ENCODE measurements at places on chromosomes 11 and 22.

- DNase-seq: no peak
Observed at GRCh38 chr11:61480261-61480993, 28.1 kb upstream of the LRRC10B start.

DNA sequence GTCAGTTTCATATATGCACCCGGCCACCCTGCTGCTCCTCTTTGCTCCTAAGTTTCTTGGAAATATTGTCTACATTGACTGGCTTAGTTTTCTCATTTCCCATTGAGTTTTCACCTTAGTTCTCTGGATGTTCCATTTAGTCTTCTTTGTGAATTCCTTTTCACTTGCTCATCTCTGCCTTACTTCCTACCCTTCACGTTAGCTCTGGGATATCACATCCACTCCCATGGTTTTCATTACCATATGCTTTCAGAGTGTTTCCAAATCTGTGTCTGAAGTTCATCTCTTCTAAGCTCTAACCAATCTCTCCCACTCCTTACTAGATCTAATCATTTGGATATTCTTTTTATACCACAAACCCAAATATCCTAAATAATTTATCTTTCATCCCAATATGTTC is 226.4 kb downstream of the FAM76B start:
- DNase-seq: no peak

DNA sequence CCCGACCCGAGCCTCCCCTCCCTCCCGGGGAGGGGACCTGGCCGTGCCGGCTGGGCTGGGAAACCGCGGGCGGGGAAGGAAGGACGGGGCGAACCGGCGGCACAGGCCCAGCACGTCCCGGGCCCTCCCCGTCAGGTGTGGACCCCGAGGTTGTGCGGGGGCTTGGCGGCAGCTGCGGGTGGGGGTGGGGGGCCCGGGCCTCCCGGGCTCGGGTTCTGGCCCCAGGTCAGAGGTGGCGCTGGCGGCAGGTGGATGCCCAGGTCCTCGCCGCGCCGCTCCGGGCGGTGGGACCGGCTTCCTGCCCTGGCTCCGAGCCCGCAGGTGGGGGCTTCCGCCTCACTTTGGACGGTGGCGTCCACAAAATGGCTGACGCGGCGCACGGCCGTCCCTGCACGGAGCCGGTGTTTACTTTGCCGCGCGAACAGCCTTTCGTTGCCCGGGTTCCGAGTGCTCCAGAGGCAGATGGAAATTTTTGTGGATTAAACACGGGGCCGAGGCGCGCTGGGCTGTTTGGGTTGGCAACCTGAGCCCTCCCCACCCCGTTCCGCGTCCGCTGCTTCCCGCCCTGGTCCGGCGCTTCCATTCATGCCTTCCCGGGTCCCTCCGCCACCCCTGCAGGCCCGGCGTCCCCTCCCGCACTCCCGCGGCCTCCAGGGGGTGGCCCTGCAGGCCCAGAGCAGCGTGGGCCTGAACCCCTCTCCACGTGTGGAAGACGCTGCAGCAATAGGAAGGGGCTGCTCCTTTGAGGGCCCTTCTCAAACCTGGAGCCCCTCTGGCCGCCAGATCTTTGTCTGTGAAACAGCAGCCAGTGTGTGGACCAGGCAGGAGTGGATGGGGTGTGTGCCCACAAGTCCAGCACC is 92.0 kb upstream of the KCNQ1OT1 start:
- DNase-seq: no peak

GRCh38 chr22:50531962-50532674 is 2.3 kb upstream of the TYMP start:
- peak; percentile 21 for DNase-seq

GRCh38 chr11:17564687-17565042 is 17.6 kb downstream of the OTOG start:
- DNase-seq: no peak

DNA sequence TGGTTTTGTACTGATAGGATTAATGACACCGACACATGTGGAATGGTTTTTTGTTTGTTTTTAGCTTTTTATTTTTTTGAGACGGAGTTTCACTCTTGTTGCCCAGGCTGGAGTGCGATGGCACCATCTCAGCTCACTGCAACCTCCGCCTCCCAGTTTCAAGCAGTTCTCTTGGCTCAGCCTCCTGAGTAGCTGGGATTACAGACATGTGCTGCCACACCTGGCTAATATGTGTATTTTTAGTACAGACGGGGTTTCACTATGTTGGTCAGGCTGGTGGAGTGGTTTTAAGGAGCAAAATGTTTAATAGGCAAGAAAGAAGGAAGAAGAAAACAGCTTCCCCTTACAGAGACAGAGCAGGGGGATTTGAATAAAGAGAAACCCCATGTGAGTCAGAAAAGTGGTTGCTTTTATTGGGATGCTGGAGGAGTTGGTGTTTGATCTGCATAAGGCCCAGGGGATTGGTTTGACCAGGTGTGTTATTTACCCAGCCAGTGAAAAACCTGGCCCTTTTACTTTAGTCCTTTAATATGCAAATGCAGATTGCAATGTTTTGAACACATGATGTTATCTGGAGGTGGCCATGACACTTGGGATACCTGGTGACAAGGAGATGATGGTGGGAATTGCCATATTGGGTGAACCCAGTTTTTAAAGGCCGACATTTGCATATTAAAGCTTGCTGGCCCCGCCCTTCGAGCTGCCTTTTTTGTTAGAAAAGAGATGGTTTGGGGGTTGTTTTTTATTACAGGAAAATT is 24.3 kb downstream of the SUSD2 start:
- DNase-seq: no peak

Data from inflammatory macrophage (primary cell).